T-helper 1 cell (primary cell): ENCODE measurements at places on chromosomes 5 and 9.

DNA sequence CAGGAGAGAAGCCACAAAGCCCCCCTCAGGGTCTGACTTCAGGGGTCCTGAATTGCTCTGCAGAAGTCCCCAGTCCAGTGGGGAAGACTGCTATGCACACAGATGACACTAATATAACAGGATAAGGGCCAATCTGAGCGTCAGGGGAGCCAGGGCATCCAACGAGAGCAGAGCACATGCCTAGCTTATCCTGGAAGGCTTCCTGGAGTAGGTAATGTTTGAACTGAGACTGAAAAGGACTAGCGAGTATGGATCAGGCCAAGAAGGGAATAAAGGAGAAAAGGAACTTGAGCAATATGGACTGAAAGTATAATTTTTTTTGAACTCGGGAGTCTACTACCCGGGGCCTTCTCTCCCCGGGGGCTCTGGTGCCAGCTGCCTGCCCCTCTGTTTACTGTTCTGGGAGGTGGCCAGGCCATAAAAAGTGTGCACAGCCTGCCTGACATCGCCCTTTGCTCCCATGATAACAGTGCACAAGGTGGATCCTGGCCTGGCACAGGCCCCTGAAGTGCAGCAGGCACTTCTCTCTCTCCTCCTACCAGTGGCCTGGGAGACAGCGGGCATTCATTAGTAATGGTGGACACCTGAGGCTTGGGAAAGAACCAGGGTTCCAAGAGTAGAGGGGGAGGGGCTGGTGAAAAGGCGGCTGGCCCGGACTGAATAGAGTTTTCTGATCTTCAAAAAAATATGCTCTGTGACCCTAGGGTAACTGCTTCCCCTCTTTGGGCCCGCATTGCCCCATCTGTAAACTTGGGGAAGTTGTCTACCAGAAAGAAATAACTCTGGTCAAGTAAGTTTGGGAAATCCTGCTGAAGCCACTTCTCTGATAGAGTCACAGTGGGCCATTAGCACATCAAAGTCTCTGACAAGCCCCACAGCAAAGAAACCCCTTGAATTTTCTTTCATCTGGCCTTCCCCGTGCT, 4.6 kb upstream of the SLC6A7 start:
- no peak for DNase-seq

DNA sequence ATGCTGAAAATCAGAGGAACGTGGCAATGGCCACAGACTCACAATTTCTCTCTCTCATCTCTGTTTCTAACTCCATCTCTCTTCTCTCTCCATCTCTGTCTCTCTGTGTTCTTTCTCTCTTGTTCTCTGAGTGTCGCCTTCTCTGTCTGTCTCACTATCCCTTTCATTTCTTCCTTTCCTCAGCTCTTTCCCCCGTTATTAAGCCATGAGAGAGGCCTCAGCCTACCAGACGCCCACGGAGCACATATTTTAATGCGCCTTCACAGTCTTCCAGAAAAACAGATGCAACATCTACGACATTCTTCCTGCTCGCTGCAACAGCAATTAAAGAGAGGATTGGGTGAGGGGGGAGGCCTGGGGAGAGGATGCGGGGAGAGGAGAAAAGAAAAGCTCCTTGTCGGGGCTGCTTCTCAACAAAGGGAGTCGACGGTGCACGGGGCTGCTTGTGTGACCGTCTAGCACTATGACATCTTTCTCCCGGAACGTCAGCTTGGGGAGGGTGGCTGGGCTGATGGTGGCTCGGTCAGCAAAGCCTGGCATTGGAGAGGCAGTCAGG, 37.7 kb upstream of the NEURL1B start:
- no peak for DNase-seq

DNA sequence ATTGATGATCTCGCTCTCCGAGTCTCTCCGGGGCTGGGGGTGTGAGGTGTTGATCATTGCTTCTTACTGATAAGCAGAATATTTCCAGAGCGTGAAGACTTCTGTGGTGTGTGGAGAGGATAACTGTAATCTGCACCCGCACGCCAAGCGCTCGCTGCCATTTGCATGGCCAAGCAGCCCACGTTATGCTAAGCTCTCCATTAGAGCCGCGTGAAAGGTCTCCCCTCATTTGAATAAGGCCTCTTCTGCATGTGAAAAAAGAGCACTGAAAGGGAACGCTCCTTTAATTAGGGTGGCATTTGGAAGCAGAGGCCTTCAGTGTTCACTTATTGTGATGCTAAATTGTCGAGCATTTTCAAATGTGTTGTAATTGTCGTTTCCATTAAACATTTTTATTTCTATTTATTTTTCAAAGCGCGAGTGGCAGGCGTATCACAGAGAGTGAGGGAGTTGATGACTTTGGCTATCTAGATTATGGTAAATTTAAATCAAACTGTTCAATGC, 163.6 kb upstream of the IRX2 start:
- DNase-seq: no peak

- DNase-seq: no peak
Observed at GRCh38 chr9:34555002-34555348, 32.2 kb upstream of the ENHO start.

- DNase-seq: no peak
Observed at GRCh38 chr5:50807661-50808060, 141.2 kb downstream of the PARP8 start.
